CD8-positive, alpha-beta T cell (primary cell): ENCODE measurements at places on chromosomes 7 and 10.

GRCh38 chr7:33107136-33108066, 1.8 kb downstream of the RP9 start:
- no peak for DNase-seq

DNA sequence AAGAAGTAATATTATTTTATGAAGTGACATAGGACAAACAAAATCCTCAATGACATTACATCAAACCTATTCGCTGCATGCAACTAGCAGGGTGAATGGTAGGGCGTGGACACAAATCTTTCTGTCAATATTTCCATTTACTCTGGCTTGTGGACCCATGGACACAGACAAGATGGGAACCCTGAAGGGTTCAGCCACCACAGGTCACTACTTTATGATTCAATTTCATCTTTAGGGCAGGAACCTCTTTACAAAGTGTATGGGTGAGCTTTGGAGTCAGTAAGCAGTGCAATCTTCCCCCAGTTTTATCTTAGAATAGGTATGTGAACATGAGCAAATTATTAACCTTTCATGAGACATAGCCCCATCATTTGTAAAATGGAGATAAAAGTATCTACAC, 982.4 kb upstream of the LRRTM3 start:
- no peak for DNase-seq

DNA sequence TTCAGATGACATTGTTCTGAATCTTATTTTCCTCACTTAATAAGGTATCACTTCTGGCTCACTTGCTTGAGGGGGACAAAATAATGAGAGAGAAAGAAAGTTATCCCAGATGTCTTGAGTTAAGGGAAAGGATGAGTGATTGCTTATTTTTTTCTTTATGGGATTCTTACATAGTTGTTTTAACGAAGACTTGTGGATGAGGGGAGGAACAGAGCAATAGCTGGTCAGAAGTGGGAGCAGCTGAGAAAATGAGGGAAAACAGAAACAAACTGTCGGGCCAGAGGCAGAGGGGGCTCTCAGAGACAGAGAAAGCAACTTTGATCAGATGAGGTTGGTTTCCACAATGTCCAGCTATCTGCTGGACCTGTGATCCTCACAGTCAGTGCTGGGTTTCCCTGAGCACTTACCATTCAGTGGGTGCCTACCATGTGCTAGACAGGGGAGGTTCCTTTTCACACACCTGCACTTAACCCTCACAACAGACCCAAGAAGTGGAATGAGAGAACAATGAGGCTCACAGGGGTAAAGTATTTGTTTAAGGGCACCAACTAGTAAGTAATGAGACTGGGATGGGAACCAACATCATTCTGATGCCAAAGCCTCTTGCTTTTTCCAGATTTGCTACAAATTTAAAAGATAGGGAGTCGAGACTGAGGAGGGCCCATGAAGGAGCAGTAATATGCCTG, 64.2 kb downstream of the BICC1 start:
- no peak for DNase-seq

- no peak for DNase-seq
Measured at GRCh38 chr7:66279912-66280311, 74.8 kb downstream of the TPST1 start.

DNA sequence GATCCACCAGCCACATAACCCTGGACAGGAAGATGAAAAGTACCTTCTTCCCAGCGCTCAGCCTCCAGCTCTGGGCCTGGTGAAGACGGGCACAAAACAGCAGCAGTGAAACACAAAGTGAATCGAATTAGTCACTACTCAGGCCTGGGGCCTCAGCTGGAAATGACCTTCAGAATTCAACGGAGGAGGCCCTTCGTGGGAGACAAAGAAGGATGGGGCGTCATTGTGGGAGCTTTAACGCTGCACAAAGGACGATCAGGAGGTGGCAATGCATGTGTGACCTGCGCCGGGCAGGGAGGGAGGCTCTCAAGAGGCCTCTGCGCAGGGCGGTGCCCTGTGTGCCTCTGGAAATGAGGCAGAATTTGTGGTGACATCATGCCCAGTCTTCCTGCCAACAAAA, 161.9 kb downstream of the DNAJB6 start:
- DNase-seq: no peak

DNA sequence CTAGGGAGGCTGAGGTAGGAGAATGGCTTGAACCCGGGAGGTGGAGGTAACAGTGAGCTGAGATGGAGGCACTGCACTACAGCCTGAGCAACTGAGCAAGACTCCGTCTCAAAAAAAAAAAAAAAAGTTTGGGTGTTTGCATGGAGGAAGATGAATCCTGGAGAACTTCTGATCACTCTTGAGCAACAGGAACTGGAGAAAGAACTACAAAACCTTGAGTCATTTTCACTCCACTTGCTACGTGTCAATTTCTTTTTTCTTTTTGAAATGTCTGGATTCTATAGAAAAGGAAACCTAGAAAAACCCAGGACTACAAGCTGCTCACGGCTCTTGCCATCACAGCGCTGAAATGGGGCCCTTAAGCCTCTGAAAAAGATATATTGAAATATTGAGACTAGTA, 189.6 kb upstream of the NRP1 start:
- DNase-seq: no peak

- DNase-seq: no peak
Measured at GRCh38 chr7:80830584-80831285, 88.1 kb downstream of the SEMA3C start.

GRCh38 chr7:100683659-100684533, 10.2 kb downstream of the GIGYF1 start:
- DNase-seq: peak; percentile 14

GRCh38 chr10:86775056-86775869, 18.8 kb downstream of the BMPR1A start:
- DNase-seq: no peak

DNA sequence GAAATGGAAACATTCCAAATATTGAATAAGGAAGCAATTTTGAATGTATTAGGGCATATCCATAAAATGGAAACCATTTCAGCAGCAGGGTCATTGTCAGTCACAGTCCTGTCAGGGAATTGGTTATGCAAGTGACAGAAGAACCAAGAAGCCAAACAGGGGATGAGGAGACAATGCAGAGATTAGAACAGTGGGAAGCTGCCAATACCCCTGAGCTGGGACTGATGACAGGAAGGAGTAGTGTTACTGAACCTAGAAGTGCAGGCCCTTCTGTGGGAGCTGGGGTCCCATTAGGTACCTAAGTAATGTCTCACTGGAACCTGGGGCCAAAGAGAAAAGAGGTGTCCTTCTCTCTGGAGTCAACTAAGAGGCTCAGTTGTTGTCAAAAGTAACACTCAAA, 37.6 kb upstream of the NPSR1 start:
- no peak for DNase-seq

- DNase-seq: no peak
Measured at GRCh38 chr10:3782451-3783315, 2.3 kb downstream of the KLF6 start.

- no peak for DNase-seq
Measured at GRCh38 chr7:33357846-33358245, 228.5 kb downstream of the BBS9 start.

DNA sequence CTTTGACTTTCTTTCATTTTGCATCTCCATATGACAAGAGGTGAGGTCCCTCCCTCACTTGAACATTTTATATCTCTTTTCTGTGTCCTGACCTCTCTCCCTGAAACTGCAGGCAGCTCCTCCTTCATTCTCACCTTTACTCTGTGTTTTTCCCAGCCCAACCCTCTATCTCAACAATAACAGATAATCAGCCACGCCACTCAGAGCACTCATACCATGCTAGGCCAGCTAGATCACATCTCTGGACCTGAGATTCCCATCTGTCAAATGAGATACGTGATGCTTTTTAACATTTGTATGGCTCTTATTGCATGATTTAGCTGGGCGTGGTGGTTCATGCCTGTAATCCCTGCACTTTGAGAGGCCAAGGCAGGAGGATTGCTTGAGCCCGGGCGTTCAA, 63.1 kb upstream of the PDCD4 start:
- no peak for DNase-seq

GRCh38 chr10:88831709-88832108, 19.9 kb downstream of the ANKRD22 start:
- peak; percentile 64 for DNase-seq

- no peak for DNase-seq
Measured at GRCh38 chr10:130337305-130337640, 201.1 kb downstream of the GLRX3 start.

- no peak for DNase-seq
Measured at GRCh38 chr7:26117142-26117807, 34.7 kb upstream of the NFE2L3 start.

GRCh38 chr7:133255486-133255885, 2.6 kb downstream of the EXOC4 start:
- no peak for DNase-seq

GRCh38 chr10:50794490-50794889, 54.8 kb downstream of the ASAH2B start:
- DNase-seq: no peak

DNA sequence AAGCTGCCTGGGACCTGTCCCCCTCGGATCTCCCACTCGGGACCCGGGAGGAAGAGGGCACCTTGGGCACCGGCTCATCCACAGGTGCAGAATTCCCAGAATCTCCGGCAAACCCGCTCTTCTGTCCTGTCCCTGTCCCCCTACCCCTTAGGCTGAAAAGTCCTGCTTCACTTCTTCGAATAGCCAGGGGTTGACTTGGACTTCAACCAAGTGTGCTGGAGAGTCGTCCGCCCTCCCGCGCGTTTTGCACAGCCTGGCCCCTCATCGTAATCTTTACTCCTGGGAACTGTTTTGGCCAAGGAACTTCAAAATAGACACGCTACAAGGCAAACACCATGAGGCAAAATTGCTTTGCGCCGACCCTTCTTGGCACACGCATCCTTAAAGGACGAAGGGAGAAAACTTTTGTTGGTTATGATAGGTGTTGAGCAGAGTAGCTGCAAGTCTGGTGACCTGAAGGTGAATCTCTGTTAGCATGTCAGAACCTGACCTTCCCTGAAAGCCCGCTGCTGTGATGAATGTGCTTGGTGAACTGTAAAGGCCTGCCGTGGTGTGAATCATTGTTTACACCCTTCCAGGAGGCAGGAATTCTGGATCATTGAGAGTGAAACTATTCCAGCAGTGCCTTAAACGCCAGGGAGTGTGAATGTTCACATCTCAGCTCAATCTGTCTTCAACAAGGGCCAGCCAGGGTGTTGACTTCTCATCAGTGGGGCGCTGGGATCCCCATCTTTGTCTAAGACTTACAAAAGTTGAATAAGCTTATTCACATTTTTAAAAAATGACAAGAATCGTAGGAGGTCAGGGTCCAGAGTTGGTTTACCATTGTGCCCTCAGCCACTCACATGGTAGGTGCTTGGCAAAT, 589 bp upstream of the RAPGEF5 start:
- no peak for DNase-seq

DNA sequence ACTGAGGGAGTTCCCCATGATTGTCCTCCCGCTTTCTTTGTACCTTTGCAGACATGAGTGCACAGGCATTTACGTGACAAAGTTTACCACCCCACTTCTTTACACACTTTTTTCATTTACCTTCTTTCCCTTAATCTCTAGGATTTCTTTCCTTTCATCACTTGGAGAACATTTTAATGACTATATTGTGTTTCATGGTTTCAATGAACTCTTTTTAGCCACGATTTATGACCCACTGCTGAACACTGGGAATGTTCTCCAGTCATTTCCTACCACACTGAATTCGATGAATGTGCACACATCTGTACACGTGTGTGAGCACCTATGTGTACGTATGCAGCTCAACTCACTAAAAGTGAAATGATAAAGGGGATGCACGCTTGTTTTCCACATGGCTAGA, 371.7 kb upstream of the IGFBP3 start:
- no peak for DNase-seq

DNA sequence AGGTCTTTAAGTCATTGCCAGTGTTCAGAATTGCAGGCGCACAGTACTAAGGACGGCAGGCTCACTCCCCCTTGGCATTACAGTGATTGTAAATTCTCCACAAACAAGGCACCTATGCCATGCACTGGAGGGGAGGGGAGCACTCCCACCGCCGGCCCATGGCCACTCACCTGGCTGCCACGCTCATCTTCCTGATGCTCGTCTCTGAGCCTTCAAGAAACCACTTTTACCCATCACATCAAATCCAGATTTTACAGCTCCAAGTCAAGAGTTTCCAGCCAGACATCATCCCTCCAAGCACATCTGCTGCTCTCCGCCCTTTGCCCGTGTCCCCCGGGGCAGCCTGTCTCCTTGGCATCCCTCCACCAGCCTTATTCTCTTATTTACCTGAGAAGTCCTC, 350.2 kb upstream of the SHH start:
- no peak for DNase-seq

GRCh38 chr7:132618271-132618955, 42.1 kb upstream of the PLXNA4 start:
- DNase-seq: no peak

DNA sequence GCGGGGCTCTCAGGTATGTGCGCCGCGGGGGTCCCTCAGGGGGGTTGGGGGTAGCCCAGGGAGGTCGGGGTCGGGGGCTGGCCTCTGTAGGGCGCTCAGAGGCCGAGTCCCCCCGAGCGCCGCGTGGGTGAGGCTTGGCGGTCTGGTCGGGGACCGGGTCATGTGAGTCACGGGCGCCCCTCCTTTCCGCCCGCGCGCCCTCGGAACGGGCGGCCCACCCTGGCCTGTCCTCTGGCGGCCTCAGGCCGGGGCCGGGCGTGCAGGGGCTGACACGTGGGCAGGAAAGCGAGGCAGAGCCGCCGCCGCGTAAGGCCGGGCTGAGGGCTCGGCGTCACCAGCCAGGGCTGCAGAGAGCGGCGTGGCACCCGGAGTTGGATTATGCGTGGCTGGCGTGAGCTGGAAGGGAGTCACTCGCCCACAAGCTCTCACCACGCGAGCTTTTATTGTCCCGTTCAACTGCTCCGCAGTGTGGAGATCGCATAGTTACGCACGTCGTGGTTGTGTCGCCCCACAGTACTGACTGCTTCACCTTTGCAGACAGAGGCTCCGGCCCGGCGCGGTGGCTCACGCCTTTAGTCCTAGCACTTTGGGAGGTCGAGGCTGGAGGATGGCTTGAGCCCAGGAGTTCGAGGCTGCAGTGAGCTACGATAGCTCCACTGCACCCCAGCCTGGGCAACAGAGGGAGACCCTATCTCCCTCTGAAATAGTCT, 385 bp downstream of the SHLD2 start:
- peak; percentile 60 for DNase-seq

DNA sequence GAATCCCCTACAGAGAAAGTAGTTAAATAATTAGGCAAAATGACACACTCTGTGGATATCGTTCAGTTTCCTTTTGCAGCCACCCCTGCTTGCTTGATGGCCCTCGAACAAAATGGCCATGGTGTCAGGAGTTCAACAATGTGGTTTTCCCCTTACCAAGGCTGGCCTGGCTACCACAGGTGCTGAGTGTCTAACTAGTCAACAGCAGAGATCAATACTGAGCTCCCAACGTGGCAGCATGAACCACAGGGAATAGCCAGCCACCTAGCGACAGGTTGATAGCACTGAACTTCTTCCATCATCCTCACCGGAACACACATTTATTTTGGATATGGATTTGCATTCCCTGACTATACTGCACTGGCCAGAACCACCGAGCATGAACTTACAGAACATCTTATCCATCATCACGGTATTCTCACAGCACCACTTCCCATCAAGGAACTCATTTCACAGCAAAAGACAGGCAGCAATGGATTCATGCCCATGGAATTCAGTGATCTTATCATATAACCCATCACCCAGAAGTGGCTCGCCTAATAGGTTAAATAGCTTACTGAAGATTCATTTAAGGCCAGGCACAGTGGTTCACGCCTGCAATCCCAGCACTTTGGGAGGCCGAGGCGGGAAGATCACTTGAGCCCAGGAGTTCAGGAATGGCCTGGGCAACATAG, 6.3 kb downstream of the C10orf67 start:
- DNase-seq: no peak
